CD4-positive, alpha-beta T cell treated with Interleukin-2 at 100 ng/mL for 4 hours (primary cell): ENCODE measurements at places on chromosomes 3 and 15.
A peak's percentile ranks its signal among the peaks of the same experiment; 100 is the strongest.

GRCh38 chr15:88038261-88038660, 218.3 kb downstream of the NTRK3 start:
- DNase-seq: no peak

GRCh38 chr3:13588221-13588701, 39.3 kb downstream of the FBLN2 start:
- no peak for DNase-seq

- DNase-seq: no peak
Observed at GRCh38 chr15:54812383-54812782, 384.4 kb downstream of the RSL24D1 start.

GRCh38 chr3:4642611-4643010, 149.5 kb downstream of the ITPR1 start:
- DNase-seq: no peak

DNA sequence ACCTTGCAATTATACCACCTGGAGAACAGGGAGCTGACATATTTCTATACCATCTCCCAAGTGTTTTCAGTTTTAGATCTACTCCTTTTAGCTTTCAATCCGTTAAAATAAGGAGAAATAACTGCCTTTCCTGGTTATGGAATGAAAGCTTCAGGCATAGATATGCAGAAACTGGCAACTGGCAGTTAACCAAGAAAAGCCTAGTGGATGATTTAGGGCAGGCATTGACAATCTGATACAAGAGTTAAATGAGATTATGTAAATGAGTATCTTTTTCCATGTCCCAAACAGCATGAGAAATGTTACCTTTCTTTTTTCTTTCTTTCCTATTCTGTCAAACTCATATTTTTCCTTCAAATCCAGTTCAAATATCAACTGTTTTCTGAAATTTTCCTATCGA, 689.1 kb upstream of the DPPA4 start:
- DNase-seq: no peak

DNA sequence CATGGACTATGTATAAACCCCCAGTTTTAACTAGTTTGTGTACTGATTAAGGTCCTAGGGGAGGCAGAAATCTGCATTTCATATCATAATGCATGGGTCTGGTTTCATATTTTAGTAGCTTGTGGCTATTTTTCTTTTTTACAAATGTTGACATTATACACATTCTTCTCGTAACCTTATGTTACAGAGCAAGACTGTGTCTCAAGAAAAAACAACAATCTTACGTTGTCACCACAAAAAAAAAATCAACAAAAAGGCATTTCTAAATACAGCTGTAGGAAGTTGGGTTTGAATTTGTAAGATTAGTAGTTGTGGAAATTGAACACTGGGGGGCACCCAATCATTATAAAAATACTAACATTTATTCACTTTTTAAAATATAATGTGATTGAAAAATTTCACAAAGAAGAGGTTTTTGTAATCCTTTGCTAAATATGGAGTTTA, 17.9 kb downstream of the SERP1 start:
- peak; percentile 33 for DNase-seq

DNA sequence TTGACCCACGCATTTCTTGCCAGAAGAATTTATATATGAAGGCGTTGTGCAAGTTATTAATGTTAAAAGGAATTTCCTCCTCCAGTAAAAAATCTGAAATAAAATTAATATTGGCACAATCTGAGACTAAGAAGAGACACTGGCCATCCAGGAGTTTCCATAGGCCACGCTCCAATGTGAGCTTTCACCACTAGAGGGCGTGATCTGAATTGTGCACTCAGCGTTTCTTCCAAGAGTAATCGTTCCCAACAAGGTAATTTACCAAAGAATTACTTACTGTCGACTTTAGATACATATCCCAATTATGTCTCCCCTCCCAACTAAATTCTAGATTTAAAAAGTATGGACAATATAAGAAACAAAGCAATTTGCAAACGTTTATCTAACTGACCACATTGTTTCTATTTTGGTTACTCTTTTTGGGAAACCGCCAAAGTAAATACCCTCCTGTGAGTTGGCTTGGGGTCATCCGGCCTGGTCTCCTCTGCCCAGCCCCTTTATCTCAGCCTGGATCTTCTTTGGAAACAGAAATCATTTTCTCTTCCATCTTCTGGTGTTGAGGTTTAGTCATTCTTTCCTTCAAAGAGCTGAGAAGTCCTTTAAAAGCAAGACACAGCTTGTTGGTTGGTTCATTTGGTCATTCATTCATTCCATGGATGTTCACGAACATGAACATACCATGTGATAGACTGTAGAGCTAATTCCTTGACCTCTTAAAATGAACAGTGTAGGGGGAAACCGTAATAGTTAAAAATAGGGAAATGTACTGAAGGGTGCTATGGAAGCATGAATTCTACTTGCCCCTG, 26.2 kb downstream of the POLR2M start:
- DNase-seq: peak; percentile 49

GRCh38 chr3:99396651-99397275, 241.6 kb upstream of the COL8A1 start:
- no peak for DNase-seq

GRCh38 chr15:92596623-92597022, 59.0 kb downstream of the FAM174B start:
- DNase-seq: no peak

- no peak for DNase-seq
Observed at GRCh38 chr3:174346141-174346540, 513.0 kb upstream of the NAALADL2 start.

- DNase-seq: no peak
Observed at GRCh38 chr3:168648321-168648720, 552.6 kb upstream of the GOLIM4 start.

GRCh38 chr3:187000711-187001151, 70.4 kb downstream of the ST6GAL1 start:
- peak; percentile 44 for DNase-seq

DNA sequence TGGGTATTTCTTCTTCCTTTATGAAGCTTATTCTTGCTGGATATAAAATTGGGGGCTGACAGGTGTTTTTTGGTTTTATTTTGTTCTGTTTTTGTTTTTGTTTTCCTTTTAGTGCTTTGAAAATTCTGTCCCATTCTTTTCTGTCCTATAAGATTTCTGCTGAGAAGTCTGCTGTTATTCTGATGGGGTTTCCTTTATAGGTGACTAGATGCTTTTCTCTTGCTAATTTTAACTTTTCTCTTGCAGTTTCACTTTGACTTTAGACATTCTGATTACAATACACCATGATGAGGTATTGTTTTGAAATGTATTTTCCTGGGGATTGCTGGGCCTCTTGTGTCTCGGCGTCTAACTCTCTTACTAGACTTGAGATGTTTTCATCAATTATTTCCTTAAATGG, 22.8 kb downstream of the TTC14 start:
- no peak for DNase-seq

DNA sequence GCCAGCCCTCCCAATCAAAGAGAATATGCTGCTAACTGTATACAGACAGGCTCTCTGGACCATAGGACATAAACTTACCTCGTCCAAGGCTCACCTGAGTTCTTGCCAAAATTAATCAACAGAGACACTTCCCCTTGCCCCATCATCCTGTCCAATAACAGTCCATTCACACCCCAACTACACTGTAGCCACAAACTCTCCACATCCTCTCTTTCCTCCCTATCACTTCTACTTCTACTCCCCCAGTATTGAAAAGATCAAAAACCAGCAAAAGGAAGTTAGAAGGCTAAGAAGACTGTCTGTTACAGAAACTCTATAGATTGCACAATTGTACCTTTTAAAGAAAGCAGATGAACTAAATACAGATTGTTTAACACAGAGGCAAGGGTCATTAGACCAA, 133.5 kb upstream of the STT3B start:
- no peak for DNase-seq

- no peak for DNase-seq
Observed at GRCh38 chr15:55112706-55113105, 84.0 kb downstream of the RSL24D1 start.
